Effector memory CD4-positive, alpha-beta T cell (primary cell): ENCODE measurements at places on chromosomes 4 and X.

DNA sequence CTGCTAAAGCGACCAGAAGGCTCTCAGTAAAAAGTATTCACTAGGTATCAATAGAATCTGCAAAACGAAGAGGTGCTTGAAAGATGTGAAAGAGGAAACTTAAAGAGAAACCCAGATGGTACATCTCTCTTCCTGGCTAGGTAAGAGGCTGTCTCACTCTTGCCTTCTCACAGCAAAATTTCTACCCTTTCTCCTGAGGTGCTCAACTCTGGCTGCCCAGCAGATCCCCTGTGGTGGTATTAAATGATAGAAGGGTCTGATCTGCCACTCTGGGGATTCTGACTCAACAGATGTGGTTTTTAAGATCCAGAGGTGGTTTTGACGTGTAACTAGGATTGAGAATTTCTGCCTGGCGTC lies 14.9 kb upstream of the TSPAN5 start:
- no peak for DNase-seq

DNA sequence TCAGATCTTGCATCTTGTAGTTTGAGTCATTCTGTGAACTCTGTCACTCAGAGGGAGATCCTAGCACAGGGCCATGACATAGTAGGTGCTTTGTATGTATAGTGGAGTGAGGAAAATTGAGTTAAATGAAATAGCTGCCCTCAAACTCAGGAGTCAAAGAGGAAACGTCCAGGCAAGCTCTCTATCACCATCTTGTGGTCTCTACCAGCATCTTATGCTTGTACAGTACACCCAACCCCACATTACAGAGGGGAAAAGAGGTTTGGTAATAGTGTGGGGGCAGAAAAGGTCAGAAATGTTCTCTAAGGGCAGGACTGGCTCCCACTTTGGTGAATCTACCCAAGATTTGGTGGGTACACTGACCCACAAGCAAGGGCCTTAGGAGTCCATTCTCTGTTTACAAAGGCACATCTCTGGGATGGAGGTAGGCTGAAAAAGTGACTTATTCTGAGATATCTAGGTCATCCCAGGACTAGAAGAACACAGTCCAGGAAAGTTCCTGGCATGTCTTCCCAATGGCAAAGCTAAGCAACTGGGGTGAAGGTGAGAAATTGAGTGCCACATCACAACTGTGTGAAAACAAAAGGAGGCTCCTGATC lies 131.8 kb downstream of the OR13H1 start:
- no peak for DNase-seq

DNA sequence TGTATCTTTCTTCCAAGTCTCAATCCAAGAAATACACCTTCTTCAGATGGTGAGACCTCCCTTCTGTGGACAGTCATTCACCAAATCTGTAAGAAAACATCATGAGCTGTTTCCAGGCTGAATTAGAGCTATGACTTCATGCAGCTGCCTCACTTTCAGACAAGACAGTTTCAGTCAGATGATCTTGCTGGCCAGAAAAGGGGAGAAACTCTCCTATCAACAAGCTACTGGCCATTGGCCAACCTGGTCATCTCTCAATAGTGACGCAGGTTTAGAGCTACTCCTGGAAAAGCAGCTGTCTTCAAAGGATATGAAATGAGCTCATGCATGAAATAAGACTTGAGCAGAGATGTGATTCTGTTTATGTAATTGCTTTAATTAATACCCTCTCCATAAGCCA lies 69.6 kb upstream of the NDP start:
- no peak for DNase-seq

DNA sequence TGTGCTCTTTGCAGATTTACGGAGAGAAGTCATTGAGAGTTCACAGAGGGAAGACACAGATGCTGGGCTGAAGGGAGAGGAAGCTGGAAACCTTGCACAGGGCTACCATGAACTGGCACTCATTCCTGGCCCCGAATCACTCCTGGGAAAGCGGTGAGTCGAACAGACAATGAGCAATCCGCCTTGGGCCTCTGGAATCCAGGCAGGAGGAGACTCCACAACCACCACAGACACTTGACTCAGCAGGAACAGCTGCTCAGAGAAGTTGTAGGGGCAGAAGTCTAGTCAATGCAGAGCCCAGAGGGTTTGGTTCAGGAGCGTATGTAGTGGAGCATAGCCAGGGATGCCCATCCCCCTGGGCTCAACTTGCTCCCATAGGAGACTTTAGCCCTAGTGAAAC lies 62.8 kb upstream of the GRIA3 start:
- no peak for DNase-seq

GRCh38 chr4:19187691-19188090 lies 1064.0 kb upstream of the SLIT2 start:
- DNase-seq = no peak

DNA sequence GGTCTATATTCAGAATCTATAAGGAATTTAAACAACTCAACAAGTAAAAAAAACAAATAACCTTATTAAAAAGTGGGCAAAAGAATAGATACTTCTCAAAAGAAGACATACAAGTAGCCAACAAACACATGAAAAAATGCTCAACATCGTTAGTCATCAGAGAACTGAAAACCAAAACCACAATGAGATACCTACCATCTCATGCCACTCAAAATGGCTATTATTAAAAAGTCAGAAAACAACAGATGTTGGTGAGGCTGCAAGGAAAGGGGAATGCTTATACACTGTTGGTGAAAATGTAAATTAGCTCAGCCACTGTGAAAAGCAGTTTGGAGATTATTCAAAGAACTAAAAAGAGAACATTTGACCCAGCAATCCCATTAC lies 201.6 kb downstream of the QDPR start:
- no peak for DNase-seq

DNA sequence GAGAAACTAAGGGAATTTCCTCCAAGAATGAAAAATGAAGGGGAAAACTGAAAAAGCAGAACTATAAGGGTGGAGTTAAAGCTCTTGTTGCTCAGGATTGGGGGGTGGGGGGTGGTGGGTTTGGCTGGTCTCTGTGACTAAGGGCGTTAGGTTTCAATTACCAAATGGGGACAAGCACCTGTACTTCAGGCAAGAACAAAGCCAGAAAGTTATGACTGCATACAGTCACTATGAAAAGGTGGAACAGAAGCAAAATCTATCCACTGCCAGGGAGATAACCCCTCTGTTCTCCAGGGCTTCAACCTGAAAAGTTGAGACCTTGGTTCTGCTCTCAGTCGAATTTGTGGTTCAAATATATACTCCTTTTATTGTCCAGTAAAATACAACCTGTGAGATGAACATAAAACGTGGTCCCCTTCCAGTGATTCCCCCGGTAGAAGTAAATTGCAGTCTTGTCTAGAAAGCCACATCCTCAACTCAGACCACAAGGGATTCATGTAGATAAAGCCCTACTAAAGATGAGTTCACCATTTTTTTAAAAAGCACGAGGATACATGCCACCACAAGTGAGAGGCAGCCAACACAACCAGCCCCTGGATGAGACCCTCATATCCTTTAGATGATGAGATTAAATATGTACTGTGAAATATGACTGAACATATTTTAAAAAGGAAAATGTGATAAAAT lies 257.1 kb upstream of the RPS6KA3 start:
- no peak for DNase-seq

DNA sequence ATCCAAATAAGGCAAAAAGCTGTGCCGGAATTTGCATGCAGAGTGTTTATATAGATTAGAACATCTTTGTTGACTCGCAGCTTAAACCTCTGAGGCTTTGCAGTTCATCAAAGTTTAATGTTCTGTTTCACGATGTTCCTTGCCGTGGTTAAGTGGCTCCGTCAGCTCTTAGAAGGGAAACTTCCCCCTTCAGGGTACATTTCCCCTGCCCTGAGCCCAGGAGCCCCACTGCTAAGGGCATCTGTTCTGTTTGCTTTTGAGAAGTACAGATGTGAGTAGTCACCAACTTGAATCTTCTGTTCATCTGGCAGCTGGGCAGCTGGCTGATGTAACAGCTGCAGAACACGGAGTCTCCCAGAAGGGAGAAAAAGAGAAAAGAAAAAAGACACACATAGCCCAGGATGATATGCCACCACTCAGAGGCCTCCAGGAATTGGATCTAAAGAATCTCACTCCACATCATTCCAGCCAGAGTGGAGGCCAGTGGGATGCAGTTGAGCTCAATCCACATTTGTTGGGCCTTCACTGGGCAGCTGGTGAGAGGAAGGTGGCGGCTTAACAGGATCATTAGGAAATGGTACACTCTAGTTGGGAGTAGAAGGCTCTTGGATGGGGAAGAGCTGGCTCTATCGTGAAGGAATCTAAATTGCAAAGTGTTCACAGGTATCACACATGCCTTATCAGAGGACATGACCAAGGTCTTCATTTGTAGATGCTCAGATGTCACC lies 178.7 kb upstream of the RBPJ start:
- no peak for DNase-seq

DNA sequence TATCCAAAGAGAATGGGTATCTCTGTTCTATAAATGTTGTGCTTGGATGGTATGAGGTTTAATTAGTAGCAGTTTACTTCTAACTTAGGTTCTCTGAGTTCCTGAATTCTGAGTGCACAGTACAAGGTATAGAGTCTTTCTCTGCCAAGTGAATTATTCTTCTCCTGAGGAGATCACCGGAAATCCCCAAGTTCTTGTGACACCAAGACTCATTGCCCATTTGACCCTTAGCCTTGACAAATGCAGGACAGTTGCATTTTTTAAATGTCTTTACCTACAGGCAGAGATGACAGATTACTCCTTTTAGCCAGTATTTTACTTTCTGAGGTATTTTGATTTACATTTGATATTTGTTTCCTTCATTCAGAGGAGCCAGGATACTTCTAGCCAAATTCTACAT lies 72.9 kb downstream of the MAOA start:
- no peak for DNase-seq

DNA sequence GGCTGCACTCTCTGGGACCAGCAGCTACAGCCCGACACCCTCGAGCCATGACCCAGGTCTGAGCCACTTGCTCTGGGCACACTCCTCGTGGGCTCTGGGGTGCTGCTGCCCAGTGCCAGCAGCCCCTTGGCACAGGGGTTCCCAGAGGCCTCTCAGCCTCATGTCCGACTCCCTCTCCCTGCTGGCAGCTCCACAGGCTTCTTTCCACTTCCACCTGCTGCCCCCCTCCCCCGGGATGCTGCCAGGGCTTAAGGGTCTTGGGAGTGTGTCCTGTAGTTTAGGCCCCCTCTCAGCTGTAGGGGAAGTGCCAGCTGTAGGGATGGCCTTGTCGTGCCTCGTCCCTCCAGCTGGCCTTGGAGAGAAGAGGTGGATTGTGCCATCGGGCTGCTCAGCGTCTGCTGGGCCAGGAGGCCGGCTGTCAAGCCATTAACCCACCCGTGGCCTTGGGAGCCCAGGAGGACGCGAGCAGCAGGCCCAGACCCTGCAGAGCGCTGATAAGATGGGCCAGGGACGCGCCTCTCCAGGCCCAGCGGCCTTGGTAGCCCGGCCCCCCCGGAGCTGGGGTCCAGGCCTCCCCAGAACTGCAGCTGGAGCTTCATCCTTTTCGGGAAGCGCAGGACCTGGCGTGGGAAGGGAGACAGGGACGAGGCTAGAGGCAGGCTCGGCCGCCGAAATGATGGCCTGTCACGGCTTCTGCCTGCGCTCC lies 1.0 kb upstream of the USP27X start:
- DNase-seq = no peak

GRCh38 chr4:39539089-39539611 lies 11.9 kb upstream of the UGDH start:
- no peak for DNase-seq

DNA sequence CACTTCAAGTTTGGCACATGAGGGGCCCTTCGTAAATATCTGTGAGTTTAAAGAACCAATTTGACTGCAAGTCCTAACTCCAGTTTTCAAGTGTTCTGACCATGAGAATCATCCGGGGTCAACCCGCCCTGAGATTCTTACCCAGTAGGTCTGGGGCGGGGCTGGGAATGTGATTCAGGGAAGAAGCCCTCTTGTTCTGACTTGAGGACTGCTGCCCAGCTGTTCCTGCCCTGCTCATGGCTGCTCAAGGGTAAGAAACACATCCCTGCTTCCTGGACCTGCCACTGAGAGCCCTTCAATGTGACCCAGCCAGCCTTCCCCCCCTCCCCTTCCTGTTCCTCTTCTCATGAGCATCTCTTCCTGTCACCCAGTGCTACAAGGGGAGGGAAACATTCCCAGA lies 92.7 kb upstream of the PGRMC2 start:
- no peak for DNase-seq

- no peak for DNase-seq
Measured at GRCh38 chr4:19408490-19408889, 843.2 kb upstream of the SLIT2 start.
